ENCODE measurements at places on chromosomes 3 and 15. TPM values are rescaled to one million over a fixed set of nuclear protein-coding genes. Genes with fewer than 3 reads are reported as not detected.

The NANOGP8 gene
- not detected for total RNA-seq

The CLSTN2 gene
- 0.06 TPM for total RNA-seq

The CLEC3B gene
- total RNA-seq: not detected

The AGTR1 gene
- total RNA-seq: 0.48 TPM

The GOLGA6A gene
- not detected for total RNA-seq

The SUSD5 gene
- 3.8 TPM for total RNA-seq

The WNT7A gene
- 0.23 TPM for total RNA-seq

The IDH2 gene
- 52.5 TPM for total RNA-seq

The CPN2 gene
- total RNA-seq: not detected

The RFTN1 gene
- total RNA-seq: 3.3 TPM

The SLC28A2 gene
- total RNA-seq: not detected

The SKOR1 gene
- 0.03 TPM for total RNA-seq

The GOLGA8S gene
- 0.18 TPM for total RNA-seq

The PODXL2 gene
- 7.8 TPM for total RNA-seq

The RBP2 gene
- total RNA-seq: not detected

The AMOTL2 gene
- total RNA-seq: 45.0 TPM

The ENTPD3 gene
- total RNA-seq: not detected

The MYO5C gene
- total RNA-seq: 5.4 TPM

The EPHA3 gene
- total RNA-seq: not detected

The ADCY5 gene
- total RNA-seq: 0.63 TPM

The AMIGO3 gene
- total RNA-seq: 0.59 TPM

The UBXN7 gene
- total RNA-seq: 10.2 TPM

The GOLGA8Q gene
- 0.08 TPM for total RNA-seq

The PLSCR5 gene
- not detected for total RNA-seq

The SLC6A1 gene
- total RNA-seq: not detected

The SLC28A1 gene
- total RNA-seq: not detected

The NBEAL2 gene
- 46.9 TPM for total RNA-seq

The DCBLD2 gene
- 325 TPM for total RNA-seq

The CIDEC gene
- 2.8 TPM for total RNA-seq

The LTK gene
- 0.06 TPM for total RNA-seq

The MST1R gene
- total RNA-seq: 8.6 TPM

The SPTSSB gene
- not detected for total RNA-seq

The CFAP91 gene
- 0.27 TPM for total RNA-seq

The ZNF774 gene
- total RNA-seq: 1.4 TPM

The CACNA1D gene
- total RNA-seq: 0.98 TPM

The KCNMB2 gene
- not detected for total RNA-seq

The CD96 gene
- total RNA-seq: not detected

The CTDSPL gene
- total RNA-seq: 11.0 TPM

The XYLB gene
- 5.5 TPM for total RNA-seq

The SLC4A7 gene
- 23.6 TPM for total RNA-seq

The COLQ gene
- 0.44 TPM for total RNA-seq

The CHRNA3 gene
- total RNA-seq: 0.29 TPM

Measured in A549 treated with DMSO at 1 μM for 4 hours (cell line).